T-helper 22 cell (primary cell): ENCODE measurements at places on chromosomes 16 and 17.

DNA sequence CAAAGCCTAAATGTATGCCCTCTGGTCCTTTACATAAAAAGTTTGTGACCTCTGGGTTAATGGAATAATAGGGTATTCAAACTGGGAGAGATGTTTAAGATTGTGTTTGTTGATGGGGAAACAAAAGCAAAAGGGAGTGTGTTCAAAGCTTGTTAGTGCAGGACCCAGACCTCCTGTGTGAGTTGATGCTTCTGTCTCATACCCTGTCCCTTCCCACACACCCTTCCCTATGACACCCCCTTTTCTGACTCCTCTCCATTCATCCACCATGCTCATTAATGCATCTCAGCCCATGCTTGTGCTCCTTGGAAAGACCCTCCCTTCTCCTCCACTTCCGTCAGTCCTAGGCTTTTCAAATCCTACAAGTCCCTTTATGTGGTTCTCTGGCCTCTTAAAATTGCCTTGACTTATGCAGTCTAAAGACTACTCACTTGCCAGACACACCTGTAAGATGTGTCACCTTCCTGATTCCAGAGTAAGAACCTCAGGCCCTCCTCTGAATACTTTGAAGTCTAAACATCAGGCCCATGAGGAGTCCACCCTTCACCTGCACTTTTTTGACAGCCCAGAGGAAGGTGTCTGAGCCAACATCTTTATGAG, 128.0 kb upstream of the CACNG5 start:
- DNase-seq = no peak

- no peak for DNase-seq
Measured at GRCh38 chr17:55582897-55583296, 71.6 kb upstream of the SMIM36 start.

DNA sequence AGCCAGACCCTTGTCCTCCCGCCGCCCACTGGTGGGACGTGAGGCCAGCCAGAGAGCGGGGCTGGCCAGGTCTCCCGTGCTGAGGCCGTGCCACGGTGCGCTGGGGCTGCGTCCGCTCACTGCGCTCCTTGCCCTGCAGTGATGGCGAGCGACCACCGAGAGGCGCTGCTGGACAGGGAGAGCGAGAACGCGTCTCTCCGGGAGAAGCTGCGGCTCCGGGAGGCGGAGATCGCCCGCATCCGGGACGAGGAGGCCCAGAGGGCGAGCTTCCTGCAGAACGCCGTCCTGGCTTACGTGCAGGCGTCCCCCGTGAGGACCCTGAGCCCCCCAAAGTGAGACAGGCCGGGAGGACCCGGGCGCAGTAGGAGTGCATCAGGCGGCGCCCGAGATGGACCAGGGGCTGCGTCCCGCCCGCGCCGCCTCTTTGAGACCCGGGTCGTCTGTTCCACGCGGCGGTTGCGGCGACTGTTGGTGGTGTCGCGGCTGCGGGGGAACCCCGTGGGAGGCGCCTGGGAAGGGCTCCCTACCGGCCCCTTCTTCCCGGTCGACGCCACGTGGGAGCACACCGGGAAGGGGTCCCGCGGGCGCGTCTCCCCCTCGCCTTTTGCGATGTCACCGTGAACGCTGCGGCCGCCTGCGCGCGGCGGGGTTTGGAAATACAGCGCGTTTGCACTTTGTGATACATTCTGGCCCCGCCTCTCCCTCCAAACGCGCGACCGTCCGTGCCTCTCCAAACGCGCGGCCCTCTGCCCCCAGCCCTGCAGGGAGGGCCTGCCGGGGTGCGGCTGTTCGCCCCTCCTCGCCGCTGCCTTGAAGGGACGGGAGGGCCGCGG, 792 bp upstream of the RAC3 start:
- peak; percentile 64 for DNase-seq

DNA sequence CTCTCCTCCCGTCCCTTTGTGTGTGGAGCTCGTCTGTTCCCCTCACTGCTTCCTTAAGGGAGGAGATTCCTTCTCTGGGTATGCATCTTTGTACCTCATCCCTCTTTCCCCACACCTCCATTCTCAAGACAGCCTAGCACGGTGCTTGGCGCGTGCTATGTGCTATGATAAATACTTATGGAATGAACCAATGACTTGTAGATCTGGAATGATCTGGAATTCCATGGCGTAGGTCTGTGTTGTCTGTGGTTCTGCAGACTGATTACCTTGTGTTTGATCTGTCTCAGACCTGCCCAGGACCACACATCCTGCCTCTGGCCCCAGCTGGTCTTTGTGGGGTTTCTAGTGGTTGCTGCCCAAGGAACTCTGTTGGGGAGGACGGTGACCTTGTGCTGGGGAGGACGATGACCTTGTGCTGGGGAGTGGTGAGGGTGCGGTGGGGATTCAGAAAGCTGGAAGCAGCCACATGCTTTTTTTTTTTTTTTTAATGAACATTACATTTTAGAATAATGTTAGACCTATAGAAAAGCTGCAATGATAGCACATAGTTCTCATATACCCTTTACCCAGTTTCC, 33.5 kb upstream of the ETV4 start:
- no peak for DNase-seq

GRCh38 chr17:35892091-35893035, 12.2 kb upstream of the CCL5 start:
- DNase-seq = no peak

DNA sequence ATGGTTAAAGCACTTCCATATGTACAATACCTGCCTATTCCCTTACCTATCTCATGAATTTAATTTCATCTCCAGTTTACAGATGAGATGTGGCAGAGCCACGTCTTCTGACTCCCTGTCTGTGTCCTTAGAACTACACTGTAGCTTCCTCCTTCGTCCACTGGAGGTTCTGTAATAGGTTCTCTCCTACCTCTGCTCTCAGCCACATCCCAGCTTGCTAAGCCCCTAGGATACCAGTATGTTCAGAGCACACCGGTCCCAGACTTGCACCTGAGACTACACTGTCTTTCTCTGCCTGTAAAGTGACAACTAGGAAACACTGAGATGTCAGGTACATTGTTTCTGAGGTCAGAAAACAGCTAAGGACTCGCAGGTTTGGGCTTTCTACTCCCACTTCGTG, 3.8 kb upstream of the RASL10B start:
- no peak for DNase-seq

DNA sequence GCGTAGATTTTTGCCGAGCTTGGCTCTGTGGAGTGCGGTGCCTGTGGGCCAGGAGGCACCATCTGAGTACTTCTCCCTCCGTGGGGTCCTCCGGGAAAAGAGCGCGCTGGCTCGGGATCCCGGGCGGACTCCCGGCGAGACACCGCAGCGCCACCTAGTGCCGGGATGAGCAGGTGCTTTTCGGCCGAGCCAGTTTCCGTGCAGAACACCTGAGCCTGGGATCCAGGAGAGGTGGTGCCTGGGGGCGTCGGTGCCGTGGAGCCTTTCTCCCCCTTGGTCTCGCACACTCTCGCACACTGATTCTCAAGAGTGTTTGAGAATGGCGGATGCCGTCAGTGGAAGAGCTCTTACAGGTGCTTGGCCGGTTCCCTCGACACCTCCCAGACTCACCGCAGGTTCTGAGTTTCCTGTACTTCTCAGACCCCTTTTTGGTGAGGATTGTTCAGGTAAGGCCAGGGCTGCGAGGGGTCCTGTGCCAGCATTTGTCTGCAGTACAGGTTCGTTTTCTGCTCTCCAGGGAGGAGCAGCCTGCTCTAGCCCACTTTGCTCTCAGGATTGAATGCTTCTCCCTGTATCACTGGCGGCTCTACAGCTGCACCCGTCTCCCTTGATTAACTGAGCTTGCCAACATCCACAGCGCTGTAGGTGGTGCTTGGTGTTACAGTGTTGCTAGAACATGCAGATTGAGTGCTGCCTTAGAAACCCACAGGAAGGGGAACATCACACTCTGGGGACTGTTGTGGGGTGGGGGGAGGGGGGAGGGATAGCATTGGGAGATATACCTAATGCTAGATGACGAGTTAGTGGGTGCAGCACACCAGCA, 23.3 kb downstream of the TBCD start:
- peak; percentile 6 for DNase-seq

DNA sequence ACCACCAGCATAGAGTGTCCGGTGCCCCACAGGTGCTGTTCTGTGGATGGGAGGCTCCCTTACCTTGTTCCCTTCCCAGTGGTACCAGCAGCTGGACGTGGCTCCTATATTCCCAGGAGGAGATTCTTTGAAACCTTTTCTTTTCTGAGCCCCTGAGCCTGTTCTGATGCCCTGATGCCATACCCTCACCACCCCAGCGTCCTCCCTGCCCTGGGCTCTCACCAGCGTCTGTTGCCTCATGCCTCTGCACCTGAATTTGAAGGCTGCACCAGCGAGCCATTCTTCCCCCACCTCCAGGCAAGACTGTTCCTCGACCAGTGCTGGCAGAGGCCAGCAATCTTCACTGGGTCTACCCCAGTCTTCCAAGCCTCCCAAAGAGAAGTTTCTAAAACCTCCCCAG, 505 bp downstream of the SOST start:
- DNase-seq = no peak

DNA sequence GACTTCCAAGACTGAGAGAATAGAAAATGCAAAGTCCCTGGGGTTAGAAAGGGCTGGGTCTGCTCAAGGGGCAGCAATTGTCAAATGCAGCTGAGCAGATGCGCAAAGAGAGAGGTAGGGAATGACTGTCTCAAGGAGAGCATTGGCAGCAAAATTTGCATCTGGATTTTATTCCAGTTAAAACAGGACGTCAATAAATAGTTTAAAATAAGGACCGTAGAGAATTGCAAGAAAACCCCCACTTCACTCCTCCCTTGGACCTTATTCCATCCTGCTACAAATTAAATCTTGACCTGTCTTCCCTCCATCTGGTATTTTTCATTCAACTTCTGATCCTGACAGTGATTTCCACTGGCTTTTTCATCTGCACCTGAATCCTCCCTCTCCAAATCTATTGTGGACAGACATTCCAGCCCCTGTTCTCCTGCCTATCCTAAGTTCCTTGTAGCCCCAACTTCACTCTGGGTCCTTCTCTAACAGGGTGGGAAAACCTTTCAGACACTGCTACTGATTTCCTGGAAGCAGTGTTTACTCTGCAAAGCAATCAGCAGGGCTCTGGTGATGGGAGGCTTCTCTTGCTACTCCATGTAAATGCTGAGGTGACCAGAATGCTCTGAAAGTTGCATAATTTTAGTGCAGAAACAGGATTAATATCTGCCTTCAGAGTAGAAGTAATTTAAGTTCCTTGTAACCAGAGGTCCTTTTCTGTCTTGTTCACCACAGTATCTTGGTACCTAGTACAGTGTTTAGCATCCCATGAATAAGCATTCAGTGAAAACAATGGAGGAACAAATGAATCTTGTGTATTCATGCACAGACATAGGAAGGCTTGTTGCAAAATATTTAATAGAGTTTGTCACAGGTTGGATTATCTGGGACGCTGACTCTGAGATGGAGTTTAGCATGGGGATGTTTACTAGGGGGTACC, 79.2 kb downstream of the CDH11 start:
- no peak for DNase-seq
